Caki2 (cell line): ENCODE measurements at places on chromosomes 5 and 9.

- DNase-seq: no peak
Measured at GRCh38 chr5:67610186-67610912, 413.8 kb upstream of the CD180 start.

- DNase-seq: no peak
Measured at GRCh38 chr5:61675015-61675692, 343.1 kb downstream of the ZSWIM6 start.

- DNase-seq: peak; percentile 50
Measured at GRCh38 chr9:124267271-124267807, 9.6 kb downstream of the NEK6 start.

- peak; percentile 91 for DNase-seq
Measured at GRCh38 chr5:125410537-125411070, 664.2 kb upstream of the ZNF608 start.

- DNase-seq: no peak
Measured at GRCh38 chr9:123687246-123687751, 242.6 kb downstream of the DENND1A start.

GRCh38 chr5:125894383-125894782, 528.8 kb upstream of the GRAMD2B start:
- DNase-seq: no peak

GRCh38 chr9:134993416-134993815, 75.7 kb upstream of the FCN1 start:
- DNase-seq: no peak

DNA sequence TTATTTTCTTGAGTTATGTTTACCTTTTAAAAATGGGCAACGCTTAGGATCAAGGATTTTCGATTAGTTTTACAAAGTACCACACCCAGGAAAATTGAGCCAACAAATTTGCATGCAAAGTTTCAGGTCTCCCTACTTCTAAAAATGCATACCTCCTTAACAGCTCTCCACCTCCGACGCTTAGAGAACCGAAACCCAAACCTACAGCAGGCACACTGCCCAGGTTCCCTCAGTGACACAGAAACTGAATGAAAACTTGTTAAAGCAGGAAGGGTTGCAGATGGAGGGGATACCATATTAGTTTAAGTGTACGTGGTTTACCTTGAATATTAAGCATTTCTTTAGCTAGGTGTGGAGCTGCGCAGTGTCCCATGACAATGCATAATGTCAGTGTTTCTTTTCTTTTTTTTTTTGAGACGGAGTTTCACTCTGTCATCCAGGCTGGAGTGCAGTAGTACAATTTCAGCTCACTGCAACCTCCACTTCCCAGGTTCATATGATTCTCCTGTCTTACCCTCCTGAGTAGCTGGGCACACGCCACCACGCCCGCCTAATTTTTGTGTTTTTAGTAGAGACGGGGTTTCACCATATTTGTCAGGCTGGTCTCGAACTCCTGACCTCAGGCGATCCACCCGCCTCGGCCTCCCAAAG, 1.6 kb upstream of the SUB1 start:
- DNase-seq: no peak
